ENCODE measurements at places on chromosomes 7 and 10. TPM values are rescaled to one million over a fixed set of nuclear protein-coding genes. Genes with fewer than 3 reads are reported as not detected.

Gene INHBA
- total RNA-seq = not detected

Gene AKR1C2
- not detected for total RNA-seq

Gene SLC18A3
- not detected for total RNA-seq

Gene HACD1
- 3.7 TPM for total RNA-seq

Gene PDE1C
- not detected for total RNA-seq

Gene TPST1
- total RNA-seq = 0.25 TPM

Gene PNLIPRP3
- total RNA-seq = not detected

Gene PLAU
- 5.3 TPM for total RNA-seq

Gene PALD1
- total RNA-seq = 0.15 TPM

Gene SPDYE8
- not detected for total RNA-seq

Gene GSDME
- 1.8 TPM for total RNA-seq

Gene ASIC3
- 5.5 TPM for total RNA-seq

Gene CCDC3
- total RNA-seq = 0.23 TPM

Gene CAMK2B
- total RNA-seq = not detected

Gene ING3
- total RNA-seq = 26.5 TPM

Gene ASAH2B
- total RNA-seq = 1.5 TPM

Gene MKX
- total RNA-seq = 0.23 TPM

Gene NUDT13
- total RNA-seq = 1.6 TPM

Gene OPN1SW
- total RNA-seq = not detected

Gene DKK1
- total RNA-seq = not detected

Gene CPN1
- not detected for total RNA-seq

Gene GRM3
- total RNA-seq = not detected

Gene OR6V1
- not detected for total RNA-seq

Gene RASA4B
- 8.7 TPM for total RNA-seq

Gene SVOPL
- not detected for total RNA-seq

Gene OR2A5
- not detected for total RNA-seq

All from activated CD4-positive, alpha-beta memory T cell treated with anti-CD3 and anti-CD28 coated beads, Interleukin-2, amount 10 ng/mL, durations not matched to agents 7 days and 5 days (primary cell).